ENCODE measurements at places on chromosomes 16 and 17. TPM values are rescaled to one million over a fixed set of nuclear protein-coding genes. Genes with fewer than 3 reads are reported as not detected.

DNA sequence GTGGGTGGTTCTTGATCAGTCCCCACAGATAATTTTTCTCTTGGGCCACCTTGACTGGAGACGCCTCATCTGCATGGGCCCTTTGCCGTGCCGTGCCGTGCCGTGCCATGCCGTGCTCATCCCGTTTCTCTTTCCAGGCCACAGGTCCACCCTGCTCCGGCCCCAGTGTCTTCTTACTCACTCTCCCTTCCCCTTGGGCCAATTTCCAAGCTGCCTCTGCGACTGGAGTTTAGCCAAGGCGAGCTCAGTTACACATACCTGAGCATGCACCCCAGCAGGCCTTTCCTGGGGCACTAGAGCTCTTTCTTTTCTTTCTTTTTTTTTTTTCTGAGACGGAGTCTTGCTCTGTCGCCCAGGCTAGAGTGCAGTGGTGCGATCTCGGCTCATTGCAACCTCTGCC lies 40.5 kb upstream of the MGAT5B start:
- no peak overlapping the region for H3K4me3 ChIP-seq
- DNase-seq, result no peak
- H3K27me3 ChIP-seq, result no peaks in the 10 kb centered on the region
- H3K27ac ChIP-seq, result no peak overlapping the region
- H3K36me3 ChIP-seq, result no peaks in the 10 kb centered on the region

DNA sequence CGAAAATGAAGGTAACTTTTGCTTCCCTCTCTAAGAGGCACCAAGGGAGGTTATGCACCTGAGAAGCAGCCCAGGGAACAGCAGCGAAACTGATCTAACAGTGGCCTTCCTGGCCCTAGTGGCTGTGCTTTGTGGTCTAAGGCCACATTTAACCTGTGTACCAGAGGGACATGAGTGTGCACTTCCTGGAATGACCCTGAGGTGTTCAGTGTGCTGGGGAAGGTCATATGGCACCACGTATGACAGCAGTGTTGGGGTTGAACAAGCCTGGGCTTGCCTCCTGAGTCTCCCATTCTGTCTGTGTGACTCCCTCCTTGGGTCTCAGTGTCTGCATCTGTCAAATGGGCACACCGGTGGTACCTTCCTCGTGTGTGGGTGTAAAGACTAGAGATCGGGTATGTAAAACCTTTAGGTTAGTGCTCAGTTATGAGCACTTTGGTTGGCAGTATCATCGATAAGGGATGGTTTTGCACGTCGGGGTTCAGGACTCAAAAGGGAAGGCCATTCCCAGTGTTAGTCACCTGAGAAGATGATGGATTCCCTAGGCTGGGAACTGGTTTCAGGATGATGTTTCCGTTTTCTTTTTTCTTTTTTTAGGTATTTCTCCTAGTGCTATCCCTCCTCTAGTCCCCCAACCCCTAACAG lies 31.9 kb downstream of the PLCG2 start:
- peaks cover 36% of the 10 kb centered on the region for H3K36me3 ChIP-seq
- peak; percentile 66 for DNase-seq
- peak overlapping the region; percentile 41 for H3K4me3 ChIP-seq
- H3K27ac ChIP-seq, result peak overlapping the region; percentile 94

The OR3A3 gene
- total RNA-seq, result not detected

The CHD9NB gene
- total RNA-seq, result 0.79 TPM

The GGT6 gene
- not detected for total RNA-seq

The TEFM gene
- 15.3 TPM for total RNA-seq

DNA sequence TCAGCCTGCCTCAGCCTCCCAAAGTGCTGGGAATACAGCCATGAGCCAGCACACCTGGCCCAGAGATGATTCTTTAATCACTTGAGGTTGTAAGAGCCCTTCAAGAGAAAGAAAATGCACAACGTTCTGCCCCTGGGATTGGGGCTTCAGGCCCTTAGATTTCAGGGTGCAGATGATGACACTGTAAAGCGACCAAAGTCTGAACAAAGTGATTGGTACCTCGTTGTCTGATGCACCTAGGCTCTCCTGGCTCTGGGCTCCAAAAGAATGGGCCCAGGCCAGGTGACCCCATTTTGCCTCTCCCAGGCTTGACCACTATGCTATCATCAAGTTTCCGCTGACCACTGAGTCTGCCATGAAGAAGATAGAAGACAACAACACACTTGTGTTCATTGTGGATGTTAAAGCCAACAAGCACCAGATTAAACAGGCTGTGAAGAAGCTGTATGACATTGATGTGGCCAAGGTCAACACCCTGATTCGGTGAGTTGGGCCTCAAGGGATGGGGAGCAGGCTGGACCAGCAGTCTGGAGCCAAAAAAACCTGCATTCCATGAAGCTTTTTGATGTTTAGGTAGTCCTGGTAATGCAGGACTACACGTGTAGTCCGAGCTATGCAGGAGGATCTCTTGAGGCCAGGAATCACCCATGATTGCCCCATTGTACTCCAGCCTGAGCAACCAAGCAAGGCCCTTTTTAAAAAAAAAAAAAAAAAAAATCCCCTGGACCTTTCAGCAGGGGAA lies 2.8 kb downstream of the RPL23A start:
- peak overlapping the region; percentile 98 for H3K27ac ChIP-seq
- peaks cover 53% of the 10 kb centered on the region for H3K4me1 ChIP-seq
- peaks cover 51% of the 10 kb centered on the region for H3K36me3 ChIP-seq
- peak overlapping the region; percentile 100 for H3K4me3 ChIP-seq
- peaks cover 9% of the 10 kb centered on the region for H3K27me3 ChIP-seq

All from activated CD8-positive, alpha-beta memory T cell treated with anti-CD3 and anti-CD28 coated beads, Interleukin-2, amount 10 ng/mL, durations not matched to agents 7 days and 5 days (primary cell).